ENCODE measurements at places on chromosomes 1 and 21.
A peak's percentile ranks its signal among the peaks of the same experiment; 100 is the strongest.

- DNase-seq: no peak
Observed at GRCh38 chr1:204104331-204105130, 31.6 kb downstream of the SOX13 start.

- DNase-seq: no peak
Observed at GRCh38 chr1:192263436-192263835, 53.4 kb upstream of the RGS21 start.

DNA sequence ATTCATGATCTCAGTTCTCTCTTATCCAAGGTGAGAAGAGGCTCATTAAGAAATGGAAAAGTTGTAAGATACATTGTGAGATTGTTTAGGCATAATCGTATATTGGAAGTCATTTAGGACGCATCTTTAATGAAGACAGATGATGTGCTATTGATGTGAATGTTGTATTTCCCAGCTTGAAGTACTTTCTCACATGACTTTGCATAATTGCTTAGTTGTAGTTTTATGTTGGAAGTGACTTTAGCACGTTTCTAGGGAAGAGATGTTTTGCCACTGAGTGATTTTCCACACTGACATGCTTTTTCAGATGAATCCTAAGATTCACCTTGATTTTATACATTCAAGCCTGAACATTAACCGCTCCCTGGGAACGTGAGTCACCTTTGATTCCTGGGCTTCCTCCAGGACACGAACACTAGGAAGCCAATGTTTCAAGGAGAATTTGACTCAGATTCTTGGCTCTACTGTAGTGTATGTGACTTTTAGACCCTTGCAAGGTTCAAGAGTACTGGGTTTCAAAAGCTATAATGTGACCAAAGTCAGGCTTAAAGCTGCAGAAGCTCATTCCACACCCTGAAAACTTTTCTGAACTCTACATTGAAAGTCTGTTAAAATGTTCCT lies 27.9 kb downstream of the ANGEL2 start:
- DNase-seq: no peak

GRCh38 chr1:161836018-161836417 lies 69.9 kb downstream of the ATF6 start:
- DNase-seq: no peak

DNA sequence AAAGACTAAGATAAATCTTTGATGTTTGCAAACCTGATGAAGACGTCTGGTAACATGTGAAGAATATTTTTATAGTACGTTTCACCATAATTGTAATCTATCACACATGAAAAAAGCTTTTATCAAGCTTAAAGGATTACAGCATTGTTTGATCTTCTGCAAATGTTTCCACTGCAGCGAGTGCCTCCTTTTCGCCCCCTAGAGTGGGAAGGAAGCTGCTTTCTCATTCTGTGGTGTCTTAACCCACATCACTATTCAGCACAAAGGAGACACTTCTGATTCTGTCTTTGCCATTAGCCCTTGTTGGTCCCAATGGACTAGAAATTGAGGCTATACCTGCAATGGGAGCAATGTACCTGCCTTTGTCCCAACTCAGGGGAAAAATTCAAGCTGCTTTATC lies 46.0 kb upstream of the IL12RB2 start:
- peak; percentile 30 for DNase-seq

GRCh38 chr1:86322241-86322640 lies 73.9 kb downstream of the ODF2L start:
- DNase-seq: no peak

DNA sequence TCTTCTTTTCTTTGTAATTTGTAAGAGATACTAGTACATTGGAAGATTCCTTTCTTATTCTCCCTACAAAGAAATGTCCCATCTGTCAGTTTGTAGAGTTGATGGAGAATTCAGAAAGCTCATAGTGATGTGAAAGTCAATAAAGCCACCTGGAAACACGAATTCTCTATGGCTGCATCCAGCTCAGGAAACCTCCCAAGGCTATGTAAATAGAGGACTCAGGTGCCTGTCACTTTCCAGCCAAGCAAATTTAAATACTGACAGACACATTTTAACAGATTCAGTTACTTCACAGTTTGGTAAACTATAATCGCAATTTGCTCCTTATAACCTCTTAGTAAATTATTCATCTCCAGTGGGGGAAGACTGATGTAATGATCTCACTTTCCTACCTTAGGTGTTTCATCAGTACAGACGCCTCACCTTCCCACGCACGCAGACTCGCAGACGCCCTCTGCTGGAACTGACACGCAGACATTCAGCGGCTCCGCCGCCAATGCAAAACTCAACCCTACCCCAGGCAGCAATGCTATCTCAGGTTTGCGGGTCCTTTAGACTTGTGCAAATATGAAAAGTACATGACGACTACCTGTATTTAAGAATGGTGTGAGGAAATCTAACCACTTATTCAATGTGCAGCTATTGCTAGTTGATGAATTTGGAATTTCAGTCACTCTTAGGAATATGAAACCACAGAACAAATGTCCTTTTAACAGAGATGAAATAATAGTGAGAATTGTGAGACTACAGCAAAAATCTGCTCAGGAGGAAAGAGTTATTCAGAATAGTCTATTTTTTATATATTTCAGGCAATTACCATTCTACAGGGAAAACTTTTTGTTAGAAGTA lies 60.6 kb downstream of the PTPRC start:
- DNase-seq: peak; percentile 71

DNA sequence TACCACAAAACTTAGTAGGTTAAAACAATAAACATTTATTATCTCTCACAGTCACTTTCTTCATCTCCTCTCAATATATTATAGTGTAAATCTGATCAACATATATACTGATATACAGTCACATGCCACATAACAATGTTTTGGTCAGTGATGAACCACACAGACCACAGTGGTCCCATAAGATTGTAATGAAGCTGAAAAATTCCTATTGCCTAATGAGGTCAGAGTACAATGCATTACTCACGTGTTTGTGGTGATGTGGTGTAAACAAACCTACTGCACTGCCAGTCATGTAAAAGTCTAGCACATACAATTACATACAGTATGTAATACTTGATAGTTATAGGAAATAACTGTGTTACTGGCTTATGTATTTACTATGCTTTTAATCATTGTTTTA lies 30.1 kb downstream of the OLFML3 start:
- no peak for DNase-seq

DNA sequence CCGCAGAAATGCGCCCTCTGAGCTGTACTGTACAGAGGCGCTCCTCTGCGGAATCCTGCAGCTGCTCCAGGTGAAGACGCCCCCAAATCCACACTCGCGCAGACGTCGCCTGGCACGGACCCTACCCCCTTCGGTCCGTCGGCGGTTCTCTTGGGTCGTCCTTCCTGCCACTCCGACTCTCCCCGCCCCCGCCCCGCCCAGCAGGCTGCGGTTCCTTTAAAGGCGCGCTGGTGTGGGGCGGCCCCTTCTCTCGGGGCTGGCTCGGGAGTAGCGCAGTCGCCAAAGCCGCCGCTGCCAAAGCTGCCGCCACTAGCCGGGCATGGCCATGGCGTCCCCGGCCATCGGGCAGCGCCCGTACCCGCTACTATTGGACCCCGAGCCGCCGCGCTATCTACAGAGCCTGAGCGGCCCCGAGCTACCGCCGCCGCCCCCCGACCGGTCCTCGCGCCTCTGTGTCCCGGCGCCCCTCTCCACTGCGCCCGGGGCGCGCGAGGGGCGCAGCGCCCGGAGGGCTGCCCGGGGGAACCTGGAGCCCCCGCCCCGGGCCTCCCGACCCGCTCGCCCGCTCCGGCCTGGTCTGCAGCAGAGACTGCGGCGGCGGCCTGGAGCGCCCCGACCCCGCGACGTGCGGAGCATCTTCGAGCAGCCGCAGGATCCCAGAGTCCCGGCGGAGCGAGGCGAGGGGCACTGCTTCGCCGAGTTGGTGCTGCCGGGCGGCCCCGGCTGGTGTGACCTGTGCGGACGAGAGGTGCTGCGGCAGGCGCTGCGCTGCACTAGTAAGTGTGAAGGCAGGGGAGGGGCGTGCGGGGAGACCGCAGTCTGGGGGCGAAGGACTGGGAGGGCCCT lies at the start of gene RASSF5:
Gene RASSF5 (plus strand): TSS at position 248 of the 846 bp plus-strand sequence. CDS start 72 bp downstream, at position 320.
- peak; percentile 74 for DNase-seq

DNA sequence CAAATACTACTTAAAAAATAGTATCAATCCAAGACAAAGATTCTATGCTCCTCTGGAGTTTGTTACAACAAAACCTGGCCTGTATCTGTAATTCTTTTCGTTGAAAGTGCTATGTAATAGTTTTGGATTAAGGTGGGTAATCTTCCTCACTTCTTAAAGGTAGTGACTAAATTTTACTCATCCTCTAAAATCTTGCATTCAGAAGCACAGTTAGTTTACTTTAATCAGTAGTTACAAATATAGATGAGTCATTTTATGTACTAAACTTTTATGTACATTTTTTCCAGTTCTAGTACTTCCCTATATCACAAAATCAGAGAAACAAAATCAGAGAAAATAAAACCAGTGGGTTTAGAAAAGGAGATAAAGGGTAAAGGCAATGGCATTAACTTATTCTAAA lies 51.3 kb downstream of the ZNHIT6 start:
- no peak for DNase-seq

- no peak for DNase-seq
Observed at GRCh38 chr1:47842228-47842919, 154.8 kb downstream of the TRABD2B start.

GRCh38 chr1:158146739-158147138 lies 34.0 kb upstream of the CD1D start:
- DNase-seq: no peak

- no peak for DNase-seq
Observed at GRCh38 chr1:155646307-155646706, 36.3 kb downstream of the MSTO1 start.

GRCh38 chr1:91594383-91595055 lies 93.9 kb downstream of the CDC7 start:
- no peak for DNase-seq

GRCh38 chr1:22791831-22792347 lies 81.2 kb downstream of the EPHB2 start:
- DNase-seq: no peak
